ENCODE measurements at places on chromosomes 5 and 9.

DNA sequence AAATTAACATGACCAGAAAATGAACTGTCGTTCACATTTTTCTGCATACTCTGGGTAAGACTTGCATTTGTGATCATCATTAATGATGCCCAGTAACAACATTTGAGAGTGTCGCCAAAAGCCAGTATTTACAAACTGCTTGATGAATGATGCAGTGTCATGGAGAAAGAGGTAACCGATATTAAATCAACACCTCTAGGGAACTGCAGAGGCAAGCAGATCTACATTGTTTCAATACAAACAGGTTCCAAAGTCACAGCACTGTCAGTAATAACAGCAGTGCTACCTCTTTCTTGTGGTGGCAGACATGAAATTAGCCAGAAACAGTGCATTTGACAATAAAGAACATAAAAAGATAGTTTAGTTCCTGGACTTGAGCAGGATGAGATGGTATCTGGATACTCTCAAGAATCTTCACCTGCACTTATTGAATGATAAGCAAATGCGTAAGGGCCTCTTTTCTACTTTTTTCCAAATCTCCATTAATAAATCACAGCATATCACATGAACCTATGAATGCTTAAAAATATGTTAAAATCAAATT is 456.6 kb downstream of the ARHGEF28 start:
- no peak for ATAC-seq

DNA sequence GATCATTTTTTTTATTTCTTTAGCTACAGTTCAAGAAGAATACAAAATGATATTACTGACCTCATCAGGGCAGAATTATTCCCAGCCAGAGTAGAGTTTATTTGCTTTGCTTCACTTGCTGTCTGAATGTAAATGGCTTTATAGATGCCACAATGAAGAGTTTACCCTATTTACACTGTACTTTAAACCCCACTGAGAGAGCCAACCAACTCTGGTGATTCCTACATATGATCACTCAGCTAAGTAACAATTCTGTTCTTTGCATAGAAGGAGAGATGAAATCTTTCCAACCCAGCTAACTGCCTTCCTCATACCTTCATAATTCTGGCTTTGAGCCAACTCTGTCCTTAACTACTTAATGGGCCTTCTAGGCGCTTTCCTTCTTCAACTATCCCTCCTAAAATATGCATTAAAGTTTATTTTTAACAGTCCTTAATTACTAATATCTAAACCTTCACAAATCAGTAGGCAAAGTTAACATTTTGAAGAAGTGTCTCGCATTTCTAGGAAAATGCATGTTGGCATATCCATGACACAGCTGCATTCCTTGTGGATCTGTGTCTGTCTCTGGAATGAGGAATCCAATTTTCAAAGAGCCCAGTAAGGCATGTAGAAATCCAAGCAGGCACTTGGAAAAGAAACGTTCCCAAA is 284.8 kb upstream of the GRAMD2B start:
- ATAC-seq = no peak

GRCh38 chr9:89899573-89899972 is 294.8 kb downstream of the GADD45G start:
- no peak for ATAC-seq

GRCh38 chr5:24855485-24855884 is 210.7 kb upstream of the CDH10 start:
- ATAC-seq = no peak

DNA sequence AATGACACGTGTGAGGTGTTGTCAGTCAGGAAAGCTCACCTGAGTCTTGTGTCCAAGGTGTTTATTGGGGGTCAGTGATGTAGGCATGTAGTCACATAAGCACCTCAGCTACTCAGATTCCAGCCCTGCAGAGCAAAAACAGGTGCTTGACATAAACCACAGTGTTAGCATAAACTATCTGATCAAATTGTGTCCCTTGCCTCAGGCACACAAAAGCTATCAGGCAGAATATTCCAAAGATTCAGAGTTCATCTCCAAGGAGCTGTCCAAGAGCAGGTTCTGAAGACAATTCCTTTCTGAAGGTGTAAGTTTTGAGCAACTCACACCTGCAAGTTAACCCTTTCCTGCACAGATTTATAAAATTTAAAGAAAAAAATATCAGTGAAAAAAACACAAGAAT is 102.2 kb upstream of the ITGA1 start:
- no peak for ATAC-seq

DNA sequence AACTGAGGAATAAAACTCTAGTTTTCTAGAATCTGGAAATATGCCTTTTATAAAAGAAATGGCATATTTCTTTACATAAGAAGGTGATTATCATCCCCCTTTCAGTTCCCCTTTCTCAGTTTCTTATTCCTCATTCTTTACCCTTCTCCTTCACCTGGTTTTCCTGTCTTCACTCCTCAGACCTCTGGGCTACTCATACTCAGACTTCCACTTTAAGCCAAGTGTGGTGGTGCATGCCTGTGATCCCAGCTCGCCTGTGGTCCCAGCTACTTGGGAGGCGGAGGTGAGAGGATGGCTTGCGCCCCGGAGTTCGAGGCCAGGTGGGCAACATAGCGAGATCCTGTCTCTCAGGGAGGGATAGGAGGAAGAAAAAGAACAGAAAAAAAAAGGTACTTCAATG is 57.2 kb downstream of the RANBP6 start:
- no peak for ATAC-seq

DNA sequence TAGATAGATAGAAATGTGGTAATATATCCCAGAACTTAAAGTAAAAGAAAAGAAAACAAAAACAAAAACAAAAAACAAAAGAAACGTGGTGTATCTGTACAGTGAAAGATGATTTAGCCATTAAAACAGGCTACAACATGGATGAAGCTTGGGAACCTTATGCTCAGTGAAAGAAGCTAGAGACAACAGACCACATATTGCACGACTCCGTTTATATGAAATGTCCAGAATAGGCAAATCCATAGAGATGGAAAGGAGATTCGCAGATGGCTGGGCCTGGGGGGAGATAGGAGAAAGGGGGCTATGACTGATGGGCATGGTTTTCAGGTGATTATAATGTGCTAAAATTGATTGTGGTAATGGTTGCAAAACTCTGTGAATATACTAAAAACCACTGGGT is 86.6 kb downstream of the ROR2 start:
- ATAC-seq = no peak

DNA sequence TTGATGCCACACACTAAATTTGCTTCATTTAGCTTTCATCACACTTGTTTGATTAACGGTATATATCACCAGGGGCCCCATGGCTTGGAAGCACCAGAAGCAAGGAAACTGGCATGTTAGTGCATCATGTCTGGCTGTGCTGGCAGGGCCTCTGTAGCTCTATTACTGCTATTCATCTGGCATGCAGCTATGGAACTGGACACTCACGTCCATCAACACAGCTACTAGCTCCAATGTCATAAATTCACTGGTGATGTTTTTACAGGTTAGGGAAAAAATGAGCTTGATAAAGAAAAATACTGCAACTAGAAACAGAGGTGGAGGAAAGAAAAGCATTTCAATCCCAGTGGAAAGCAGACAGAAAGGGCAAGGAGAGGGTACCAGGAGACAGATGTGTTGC is 343.2 kb downstream of the DEPDC1B start:
- no peak for ATAC-seq

- no peak for ATAC-seq
These were observed 592.7 kb downstream of the TLE1 start for GRCh38 chr9:81096625-81097024.

DNA sequence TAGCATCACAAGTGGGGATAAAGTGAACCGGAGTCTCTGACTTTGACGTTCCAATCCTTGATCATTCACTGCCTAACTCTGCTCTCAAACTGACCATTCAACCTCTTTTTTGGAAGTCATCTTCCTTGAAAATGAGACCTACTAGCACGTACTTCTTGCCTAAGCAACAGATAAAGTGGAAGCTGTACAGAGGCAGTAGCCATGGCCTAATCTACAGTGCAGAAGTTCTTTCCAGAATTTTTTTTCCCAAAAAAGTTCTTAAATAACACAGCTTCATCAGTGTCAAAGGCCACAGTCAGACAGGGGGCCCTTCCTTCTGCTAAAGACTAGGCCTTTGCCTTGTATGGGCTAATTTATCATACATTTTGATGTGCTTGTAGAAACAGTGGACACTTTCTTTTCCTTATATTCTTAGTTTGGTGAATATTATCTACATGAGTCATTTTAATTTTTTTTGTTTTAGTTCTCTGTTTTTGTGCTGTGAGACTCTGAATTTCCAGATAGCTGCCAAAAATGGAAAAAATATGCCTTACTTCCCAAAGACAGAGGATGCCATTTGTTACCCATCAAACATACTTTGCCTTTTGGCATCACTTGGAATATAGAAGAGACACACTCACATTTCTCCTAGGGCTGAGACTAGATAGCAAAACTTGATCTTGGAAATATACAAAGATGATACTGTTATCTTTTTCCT is 96.3 kb upstream of the VCAN start:
- ATAC-seq = no peak

Measured in activated CD4-positive, CD25-positive, alpha-beta regulatory T cell treated with anti-CD3 and anti-CD28 coated beads, Interleukin-2, amount 50 U/mL, for 24 hours (primary cell).